ENCODE measurements at places on chromosomes 13 and 19.

DNA sequence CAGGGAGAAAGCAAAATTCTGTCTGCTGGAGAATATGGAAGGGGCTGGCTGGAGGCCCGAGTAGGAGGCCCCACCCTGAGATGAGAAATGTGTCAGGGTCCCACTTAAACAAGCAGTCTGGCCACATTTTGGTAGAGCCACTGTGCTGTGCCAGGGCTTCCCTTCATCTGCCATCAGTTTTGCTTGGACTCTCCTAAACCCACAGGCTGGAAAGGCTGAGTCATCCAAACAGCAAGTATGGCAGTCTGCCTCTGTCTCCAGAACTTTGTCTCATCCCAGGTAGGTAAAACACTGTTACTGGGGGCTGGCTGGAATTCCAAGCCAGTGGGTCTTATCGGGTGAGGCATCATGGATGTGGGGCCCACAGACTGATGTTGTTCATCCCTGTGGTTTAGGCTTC is 1390.6 kb downstream of the UQCRFS1 start:
- no peak for DNase-seq

- DNase-seq = peak; percentile 18
These were observed 63.4 kb downstream of the PEPD start for GRCh38 chr19:33458171-33458633.

GRCh38 chr19:868458-869244 is 9.2 kb downstream of the CFD start:
- DNase-seq = no peak

DNA sequence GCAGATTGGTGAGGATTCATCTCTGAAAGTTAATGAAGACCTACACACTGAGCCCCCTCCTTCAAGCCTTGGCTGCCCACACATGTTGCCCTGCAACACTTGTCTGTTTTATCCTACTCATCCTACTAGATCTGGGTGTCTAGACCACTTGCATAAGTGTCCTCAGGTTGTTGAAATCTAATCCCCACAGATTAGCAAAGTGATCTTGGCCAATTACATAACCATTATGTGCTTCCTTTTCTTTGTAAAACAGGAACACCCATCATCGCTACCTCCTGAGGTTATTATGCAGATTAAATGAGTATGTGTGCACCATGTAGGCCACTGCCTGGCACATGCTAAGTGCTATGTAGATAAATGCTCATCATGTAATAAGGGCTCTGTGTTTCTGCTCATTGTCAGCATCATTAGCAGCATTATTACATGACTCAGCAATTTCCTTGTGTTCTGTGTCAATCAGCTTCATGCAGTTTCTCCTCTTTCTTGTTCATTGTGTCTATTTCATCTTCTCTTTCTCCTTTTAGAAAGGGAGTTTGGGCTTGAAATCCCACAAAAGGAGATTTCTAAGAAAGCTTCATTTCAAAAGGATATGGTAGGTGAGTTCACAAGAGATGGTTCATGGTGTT is 15.1 kb downstream of the ZNF175 start:
- DNase-seq = no peak

- no peak for DNase-seq
These were observed 42.4 kb downstream of the ZC3H13 start for GRCh38 chr13:46010148-46010547.

DNA sequence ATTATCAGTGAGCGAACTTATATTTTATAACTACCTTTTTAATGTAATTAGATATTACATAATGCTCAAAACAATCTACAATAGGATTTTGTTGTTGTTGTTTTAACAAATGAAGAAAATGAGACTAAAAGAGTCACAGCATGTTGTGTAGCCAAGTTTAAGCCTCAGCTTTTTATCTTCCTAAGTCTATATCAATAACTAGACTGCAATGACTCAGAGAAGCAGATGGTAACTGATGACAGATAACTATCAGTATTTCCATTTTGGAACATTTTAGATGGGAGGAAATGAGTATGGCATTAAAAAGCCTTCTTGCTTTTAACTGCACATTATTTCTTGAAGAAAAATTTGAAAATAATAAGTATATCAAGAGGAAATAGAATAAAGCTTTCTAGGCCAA is 825.2 kb downstream of the SLITRK1 start:
- no peak for DNase-seq

GRCh38 chr19:5495792-5496191 is 40.6 kb downstream of the ZNRF4 start:
- DNase-seq = no peak

DNA sequence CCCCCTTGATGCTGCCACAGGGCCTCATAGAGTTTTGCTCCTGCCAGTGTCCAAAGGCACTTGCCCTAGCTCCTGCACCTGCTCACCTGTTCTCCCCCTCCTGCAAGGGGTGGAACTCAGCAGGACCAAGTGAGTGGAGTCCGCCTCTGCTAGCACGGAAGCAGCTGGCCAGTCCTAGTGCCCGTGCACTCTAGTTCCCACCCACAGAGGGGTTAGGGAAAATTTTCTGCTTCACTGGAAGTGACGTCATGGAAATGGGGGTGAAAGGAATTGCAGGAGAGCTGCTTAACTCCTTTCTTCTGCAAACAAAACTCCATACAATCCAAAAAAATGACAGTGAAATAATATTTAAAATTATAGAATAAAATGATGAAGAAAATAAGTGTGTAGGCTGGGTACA is 609.7 kb upstream of the SLITRK1 start:
- no peak for DNase-seq

- DNase-seq = no peak
These were observed 1.6 kb downstream of the WDR88 start for GRCh38 chr19:33133438-33134031.

DNA sequence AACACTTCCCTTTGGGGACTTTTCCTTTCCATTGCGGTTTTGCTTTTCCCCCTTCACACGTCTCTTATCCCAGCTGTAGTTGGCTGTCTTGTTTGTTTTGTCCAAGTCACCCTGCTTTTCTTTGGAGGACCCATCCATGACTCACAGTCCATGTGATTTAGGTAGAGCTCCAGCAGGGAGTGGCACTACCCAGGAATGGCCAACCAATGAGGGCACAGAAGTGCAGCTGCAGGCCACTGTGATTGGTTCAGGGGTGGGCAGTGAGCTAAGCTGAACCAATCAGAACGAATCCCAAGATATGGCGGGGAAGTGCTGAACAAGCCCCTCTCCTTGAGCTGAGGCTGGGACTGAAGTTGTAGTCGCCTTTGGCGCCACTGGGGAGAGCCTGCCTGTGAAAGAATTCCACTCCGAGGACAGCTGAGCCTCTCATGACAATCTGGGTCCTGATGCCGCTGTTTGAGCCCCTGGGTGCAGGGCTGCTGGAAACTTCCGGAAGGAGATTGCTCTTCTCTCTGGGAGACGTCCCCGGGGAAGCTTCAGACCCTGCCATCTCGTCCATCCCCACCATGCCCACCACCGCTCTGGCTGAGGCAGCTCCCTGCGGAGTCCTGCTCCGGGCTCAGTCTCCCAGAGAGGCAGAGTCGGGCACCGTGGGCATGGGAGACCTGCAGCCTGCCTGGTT is 62.9 kb upstream of the URI1 start:
- peak; percentile 33 for DNase-seq

GRCh38 chr19:50932018-50932689 is 20.7 kb downstream of the KLK5 start:
- no peak for DNase-seq

- DNase-seq = no peak
These were observed 1089.3 kb downstream of the EFNB2 start for GRCh38 chr13:105446197-105446596.

DNA sequence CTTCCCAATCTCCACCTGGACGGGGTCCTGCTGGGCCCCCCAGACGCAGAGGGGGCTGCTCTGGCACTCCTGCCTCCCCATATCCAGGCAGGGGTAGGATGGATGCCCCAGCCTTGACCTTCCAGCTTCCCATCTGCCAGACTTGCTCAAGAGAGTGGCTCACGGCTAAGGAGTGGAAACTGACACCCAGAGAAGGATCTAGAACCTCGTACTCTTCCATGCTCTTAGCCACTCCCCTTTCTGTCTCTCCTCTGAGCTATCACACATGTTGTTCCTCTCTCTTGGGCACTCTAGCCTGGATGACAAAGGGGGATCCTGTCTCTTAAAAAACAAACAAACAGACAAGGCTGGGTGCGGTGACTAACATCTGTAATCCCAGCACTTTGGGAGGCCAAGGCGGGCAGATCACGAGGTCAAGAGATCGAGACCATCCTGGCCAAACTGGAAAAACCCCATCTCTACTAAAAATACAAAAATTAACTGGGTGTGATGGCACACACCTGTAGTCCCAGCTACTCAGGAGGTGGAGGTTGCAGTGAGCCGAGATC is 12.2 kb upstream of the FUT5 start:
- no peak for DNase-seq

GRCh38 chr19:46131485-46132143 is 7.1 kb upstream of the IGFL3 start:
- no peak for DNase-seq

DNA sequence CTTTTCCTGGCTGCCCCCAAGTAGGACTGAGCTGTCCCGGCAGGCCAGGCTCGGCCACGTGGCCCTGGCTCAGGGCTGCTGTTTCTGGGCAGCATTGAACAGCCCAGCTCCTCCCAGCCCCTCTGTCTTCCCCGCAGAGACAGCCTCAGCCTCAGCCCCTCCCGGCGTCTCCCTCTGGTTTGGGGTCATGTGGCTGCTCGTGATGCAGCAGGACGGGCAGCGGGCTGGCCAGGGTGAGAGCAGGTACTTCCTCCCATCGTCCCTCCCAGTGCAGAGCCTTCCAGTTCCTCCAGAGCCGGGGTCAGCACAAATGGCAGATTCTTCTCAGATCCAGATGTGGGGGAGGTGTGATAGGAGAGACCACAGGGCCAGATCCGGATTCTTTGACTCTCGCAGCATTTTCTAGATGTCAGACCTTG is 114.6 kb downstream of the KDM4B start:
- peak; percentile 80 for DNase-seq

DNA sequence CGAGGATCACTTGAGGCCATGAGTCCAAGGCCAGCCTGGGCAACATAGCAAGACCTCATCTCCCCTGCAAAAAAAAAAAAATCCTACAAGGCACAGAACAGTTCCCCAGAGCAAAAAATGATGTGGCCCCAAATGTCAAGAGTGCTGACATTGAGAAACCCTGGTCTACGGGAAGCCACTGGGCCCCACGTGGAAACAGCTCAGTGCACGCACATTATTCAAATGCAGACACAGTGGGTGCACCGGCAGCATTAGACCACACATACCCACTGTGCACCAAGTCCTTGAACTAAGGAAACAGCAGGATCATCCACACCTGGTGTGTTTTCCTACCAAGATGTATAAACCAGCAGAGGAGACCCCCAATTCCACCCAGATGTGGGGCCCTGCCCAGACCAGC is 35.0 kb upstream of the ADGRE5 start:
- DNase-seq = no peak

DNA sequence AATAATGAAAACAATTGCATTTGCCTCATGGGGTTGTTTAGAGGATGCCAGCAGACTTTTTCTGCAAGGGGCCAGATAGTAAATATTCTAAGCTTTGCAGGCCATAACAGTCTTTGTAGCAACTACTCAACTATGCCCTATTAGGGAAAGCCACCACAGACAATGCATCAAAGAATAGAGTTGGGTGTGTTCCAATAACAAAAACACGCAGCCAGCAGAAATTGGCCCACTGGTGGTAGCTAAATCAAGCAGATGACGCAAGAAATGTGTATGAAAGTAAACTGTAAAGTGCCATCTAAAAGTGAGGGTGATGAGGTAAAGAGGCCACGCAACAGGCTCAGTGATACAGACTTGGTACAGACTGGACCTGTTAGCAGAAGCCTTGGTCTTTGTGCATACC is 75.2 kb upstream of the SIAH3 start:
- no peak for DNase-seq

DNA sequence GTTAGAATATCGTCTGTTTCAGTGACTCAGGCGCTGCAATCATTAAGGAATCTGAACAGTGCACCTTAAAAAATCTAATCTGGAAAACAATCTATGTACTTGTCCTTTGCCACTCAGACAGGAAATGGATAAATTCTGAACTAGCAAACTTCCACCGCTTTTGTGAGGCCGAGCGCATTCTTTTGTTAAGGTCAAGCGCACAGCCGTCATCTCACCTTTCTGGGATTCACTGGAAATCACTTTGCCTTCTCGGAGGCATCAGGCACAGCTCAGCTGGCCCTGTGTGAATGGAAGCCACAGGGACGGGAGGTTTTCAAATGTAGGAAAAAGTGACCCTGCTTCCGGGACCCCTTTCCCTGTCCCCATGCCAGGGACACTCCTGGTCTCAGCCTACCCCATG is 28.2 kb upstream of the SPACA7 start:
- DNase-seq = no peak

DNA sequence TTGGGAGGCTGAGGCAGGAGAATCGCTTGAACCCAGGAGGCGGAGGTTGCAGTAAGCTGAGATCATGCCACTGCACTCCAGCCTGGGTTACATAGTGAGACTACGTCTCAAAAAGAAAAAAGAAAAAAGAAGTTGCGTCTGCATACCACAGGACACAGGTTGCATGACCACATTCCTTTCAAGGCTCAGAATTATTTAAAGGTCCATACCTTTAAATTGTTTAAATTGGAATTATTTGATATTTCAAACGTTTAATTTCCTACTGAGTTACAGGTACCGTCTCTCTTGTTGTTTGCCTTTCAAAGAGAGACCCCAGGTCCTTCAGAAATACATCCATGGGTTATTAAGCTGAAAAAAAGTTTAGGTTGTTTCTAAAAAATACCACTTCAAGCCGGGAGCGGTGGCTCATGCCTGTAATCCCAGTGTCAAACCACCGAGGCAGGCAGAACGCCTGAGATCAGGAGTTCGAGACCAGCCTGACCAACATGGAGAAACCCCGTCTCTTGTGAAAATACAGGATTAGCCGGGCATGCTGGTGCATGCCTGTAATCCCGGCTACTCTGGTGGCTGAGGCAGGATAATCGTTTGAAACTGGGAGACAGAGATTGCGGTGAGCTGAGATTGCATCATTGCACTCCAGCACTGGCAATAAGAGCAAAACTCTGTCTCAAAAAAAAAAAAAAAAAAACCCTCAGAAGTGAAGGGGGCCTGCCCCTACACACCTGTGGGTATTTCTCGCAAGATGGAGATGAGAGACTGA is 18.6 kb downstream of the ZNF816 start:
- DNase-seq = no peak

DNA sequence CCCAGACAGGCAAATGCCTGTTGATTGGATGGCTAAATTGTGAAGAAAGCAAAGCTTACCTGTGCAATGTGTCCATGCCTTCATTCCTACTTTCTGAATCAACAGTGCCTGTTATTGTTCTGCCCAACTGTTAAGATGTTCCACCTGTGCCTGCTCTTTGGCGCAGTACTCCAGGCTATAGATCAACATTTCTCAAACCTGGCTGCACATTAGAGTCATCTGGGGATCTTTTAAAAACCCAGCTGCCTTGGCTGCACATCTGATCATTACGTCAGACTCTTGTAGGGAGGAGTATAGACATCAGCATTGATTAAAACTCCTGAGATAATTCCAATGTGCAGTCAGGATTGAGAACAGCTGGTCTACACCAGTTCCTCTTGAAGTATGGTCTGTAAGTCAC is 16.2 kb upstream of the CPB2 start:
- no peak for DNase-seq
